Left cardiac atrium (tissue), 4 donors: ENCODE measurements at places on chromosomes 2 and 18. TPM values are rescaled to one million over a fixed set of nuclear protein-coding genes. Genes with fewer than 3 reads are reported as not detected.

DNA sequence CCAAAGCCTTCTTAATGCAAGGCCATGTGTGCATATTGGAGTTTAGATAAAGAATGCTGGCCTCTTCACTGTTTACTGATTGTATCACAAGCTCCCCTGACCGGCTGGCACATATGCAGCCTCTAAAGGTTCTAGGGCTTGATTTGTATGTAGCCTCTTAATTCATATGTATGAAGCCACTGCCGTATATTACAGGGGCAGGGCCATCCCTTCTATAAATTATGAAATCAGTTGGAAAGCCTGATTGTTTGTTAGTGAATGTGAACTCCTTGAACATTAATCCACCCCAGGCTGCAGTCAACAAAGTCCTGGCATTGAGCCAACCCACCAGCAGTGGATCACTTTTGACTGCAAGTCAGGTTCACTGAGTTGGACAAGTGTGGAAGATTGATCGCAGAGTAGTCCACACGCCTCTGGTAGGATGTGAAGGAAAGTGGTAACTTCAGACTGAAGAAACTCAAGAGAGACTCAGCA lies 61.6 kb upstream of the PARD3B start:
- peak; percentile 21 for DNase-seq

GRCh38 chr2:145116834-145117725 lies 597.2 kb upstream of the ZEB2 start:
- no peak for DNase-seq

- DNase-seq = no peak
Observed at GRCh38 chr2:205717175-205717846, 35.0 kb downstream of the NRP2 start.

GRCh38 chr18:3261373-3262233 lies at the start of gene MYL12B:
Gene MYL12B, plus strand, starts transcription at chr18:3262133. Its CDS starts 10,766 bp downstream, at chr18:3272899.
- peak; percentile 88 for DNase-seq

DNA sequence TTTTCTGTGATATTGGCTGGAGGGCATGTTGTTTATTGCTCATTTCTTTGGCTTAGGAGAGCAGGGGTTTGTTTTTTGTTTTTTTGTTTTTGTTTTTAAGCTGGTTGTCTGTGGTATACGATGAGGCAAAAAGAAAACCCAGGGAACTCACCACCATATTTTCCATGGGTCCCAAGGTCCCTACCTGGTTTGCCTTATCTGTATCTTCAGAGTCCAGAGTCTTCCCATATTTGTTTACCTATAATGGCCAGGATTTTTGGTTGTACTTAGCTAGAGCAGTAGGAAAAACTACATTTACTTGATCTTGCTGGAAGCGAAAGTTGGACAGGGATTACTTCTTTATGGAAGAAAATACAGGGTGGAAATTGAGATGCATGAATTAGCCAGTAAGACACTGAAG lies 9.5 kb downstream of the LCLAT1 start:
- DNase-seq = no peak

DNA sequence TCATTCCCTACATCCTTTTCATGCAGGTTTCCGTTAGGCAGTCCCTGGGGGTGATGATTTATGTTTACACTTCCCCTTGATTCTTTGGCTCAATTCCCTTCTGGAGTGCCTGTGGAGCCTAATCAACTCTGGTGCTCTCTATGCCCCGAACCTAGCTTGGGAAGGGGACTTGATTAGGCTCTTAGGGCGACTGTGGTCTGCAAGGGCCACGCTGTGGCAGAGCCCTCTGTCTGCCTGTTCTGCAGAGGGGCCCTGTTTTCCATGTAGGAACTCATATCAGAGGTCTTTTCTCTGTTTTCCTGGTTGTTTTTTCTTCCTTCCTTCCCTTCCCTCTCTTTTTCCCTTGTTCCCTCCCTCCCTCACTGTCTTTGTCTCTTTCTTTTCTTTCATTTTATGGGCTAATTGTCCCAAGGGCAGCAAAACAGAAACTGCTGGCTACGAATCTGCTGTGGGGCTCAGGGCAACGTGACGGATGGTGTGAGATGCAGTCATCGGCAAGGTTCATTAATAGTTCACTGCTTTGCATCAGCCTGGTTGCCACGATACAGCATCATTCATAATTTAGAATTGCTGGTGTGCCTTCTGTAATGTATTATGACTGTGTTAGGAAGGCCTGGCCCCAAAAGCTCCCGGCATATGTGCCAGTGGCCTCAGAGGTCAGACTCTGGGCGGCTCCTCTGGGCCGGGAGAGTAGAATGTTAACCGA lies 134.5 kb downstream of the NAPG start:
- peak; percentile 40 for DNase-seq

DNA sequence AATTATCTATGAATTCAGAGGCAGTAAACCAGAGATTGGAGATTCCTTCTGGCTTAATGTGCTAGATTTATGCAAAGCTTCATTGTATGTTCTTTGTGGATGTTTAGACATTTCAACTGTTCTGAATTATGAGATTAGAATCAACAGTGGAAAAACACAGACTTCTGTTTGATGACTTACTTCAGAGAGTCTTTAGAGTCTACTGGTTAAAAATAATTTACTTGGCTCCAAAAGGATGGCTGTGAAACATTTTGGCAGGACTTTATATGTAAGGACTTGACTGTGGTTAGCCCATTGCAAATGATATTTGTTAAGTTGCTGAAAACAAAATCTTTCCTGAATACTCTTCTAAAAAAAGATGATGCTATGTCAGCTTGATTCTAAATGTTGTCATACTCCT lies 25.5 kb upstream of the LRRC30 start:
- DNase-seq = no peak

DNA sequence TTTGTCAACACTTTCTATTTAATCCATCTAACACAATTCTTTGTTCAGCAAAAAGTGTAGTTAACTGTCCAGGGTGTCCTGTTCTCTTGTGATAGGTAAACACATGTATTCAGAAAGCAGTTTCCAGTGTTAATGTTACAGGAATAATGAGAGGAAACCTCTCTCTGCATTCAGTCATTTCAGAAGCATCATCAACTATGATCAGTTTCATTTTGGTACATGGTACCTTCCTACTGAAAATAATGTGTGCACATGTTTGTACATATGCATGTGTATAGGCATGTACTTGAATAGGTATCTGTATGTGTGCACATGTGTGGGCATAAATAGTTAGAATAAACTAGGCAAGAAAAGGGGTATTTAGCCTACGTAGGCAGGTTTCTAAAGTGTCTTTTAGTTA lies 16.6 kb downstream of the EFEMP1 start:
- no peak for DNase-seq

DNA sequence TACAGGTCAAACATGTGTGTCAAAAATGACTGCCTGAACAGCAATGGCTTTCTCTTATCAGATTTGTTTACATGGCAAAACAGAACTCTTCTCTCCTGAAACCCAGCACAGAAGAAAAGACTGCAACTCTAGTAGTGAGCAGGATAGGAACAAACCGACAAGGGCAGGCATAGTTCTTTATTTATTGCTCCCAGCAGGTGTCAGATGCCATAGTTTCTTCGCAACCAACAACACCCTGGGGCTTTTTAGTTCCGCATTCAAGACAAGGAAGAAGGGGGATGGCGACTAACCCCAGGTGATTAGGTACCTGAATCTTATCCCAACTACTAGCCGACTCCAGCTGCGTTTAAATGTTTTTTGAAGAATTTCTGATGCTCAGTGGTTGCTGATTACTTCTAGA lies 367.5 kb upstream of the FIGN start:
- DNase-seq = no peak

The PLCL1 gene
- total RNA-seq = 17.7 TPM

DNA sequence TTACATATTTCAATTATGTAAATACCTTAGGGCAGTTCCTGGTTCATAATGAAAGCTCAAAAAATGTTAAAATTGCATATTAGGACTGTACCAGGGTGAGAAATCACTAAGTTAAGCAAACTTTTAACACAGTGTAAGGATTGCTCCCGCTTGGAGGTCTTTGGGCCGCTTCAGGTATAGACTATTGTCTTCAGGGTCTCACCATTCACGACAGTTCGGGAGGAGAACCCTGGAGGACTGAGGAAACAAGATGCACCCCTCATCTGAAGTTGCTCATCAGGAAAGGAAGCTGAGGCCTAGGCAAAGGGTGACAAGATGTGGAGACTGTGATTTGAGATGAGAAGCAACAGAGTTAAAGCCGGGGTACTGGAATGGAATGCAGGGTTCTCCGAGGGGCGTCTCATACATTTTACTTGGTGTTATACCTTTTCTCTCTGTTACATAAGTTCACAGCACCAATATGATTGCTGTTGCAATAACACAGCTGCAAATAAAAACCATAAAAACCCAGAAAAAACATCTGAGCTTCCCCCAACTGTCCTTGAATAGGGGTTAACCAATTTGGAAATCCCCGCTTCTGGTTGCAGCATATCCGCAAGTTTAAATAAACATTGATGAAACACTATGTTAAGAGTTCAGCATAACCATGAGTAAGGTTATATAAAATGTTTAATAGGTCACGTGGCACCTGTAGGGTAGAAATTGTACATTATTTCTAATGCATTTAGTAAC lies 40.1 kb downstream of the FBXO48 start:
- no peak for DNase-seq

The FER1L5 gene
- total RNA-seq = not detected

The TTR gene
- total RNA-seq = 0.34 TPM

The BMP10 gene
- total RNA-seq = 0.27 TPM

DNA sequence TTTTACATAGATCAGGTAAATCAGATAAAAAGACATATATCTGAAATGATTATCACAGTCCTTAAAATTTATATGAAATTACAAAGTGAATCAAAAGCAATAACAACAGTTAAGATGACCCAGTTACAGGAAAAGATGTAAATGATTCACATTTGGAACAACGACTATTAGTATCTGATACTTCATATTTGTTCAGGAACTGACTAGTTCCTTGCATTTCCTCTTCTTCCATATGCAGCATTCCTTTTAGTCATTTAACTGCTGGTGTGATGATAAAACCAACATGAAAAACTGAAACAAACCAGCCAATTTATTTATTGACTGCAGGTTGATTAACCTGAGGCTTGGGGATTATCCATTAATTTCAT lies 75.2 kb downstream of the RBMS1 start:
- no peak for DNase-seq

DNA sequence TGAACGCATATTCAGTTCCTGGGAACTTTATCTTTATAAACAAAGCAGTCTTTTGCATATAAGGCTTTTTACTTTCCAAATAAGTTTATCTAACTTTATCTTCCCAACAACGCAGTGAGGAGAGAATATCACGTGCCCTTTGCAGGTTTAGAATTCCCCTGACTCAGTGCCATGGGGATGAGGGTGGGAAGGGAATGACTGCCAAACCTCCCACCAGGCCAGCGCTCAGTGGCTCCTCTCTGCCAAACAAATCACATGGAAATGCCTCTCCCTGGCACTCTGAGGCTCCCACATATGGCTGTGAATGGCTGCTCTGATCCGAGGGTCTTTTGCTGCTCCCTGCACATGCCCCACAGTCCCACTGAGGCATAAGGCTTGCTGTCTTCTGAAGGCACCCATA lies 158.3 kb downstream of the DNAH6 start:
- no peak for DNase-seq

DNA sequence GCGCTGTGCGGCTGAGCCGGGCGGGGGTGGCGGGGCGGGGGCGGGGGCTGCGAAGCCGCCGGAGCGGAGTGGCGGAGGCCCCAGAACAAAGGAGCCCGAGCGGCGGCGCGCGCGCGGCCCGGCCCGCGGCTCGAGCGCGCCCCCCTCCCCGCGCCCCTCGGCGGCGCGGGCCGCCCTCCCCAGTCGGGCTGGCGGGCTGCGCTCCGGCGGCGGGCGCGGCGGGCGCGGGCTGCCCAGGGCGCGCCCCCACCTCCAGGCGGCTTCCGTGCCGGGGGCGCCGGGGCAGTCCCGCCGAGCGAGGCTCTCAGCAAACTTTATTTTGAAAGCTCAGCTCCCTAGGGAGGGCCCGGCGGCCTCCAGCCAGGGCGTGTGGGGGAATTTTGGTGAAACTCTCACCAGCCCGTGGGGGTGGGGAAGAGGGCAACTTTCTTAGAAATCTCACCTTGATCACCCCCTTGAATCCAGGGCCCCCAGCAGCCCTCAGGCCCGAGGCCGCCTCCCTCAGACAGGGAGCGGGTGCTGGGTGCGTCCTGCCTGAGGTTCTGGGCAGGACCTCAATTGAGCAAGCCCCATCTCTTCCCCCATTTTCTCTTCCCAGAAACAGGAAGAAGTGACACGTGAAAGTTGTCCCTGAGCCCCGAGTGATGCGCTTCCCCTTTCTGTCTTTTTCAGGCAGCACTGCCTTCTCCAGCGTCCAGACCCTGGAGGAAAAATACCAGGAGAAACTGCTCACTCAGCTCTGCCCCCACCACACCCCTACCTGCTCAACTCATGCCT lies 786 bp downstream of the TET3 start:
- peak; percentile 59 for DNase-seq

- no peak for DNase-seq
Observed at GRCh38 chr2:7971841-7972240, 710.0 kb upstream of the ID2 start.

- no peak for DNase-seq
Observed at GRCh38 chr18:32545631-32546030, 74.9 kb upstream of the GAREM1 start.

DNA sequence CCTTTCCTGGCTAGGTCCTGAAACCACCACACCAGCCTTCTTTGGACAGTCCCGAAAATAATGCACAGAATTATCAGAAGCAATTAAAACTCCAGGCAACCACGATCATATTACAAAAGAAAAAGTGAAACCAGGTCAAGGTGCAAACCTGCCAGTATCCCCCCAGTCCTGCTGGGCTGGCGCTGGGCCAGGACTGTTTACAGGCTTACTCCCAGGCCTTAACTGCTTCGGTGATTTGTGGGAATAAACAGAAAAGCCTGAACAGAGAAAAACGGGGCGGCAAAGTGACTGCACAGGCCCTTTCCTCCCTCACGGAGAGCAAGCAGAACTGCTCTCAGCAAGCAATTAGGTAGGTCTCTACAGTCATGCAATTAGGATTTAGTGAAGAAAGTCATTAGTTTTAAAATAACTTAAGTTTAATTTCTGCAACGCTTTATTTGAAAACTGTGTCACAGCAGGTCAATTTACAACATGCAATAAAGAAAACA lies 1.3 kb downstream of the HDAC4 start:
- no peak for DNase-seq

The GPR35 gene
- total RNA-seq = 1.3 TPM

DNA sequence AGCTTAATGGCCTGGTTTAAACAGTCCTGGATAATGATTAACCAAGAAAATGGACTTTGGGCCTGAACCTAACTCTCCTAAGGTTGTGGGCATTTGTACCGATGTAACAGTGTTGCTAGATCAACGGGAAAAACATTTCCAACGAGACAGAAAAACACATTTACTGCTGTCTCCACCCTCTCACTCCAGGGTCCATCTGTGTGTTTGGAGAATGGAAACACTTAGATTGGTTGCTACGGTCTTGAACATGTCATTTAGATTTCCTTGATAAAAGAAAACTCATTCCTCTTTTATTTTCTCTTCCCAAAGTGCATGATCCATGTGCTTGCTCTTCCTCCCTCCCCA lies 88.0 kb downstream of the SOCS6 start:
- no peak for DNase-seq

The IL36RN gene
- not detected for total RNA-seq

The BOK gene
- 20.4 TPM for total RNA-seq

- no peak for DNase-seq
Observed at GRCh38 chr18:64031411-64031810, 61.5 kb downstream of the SERPINB8 start.

- no peak for DNase-seq
Observed at GRCh38 chr2:189066037-189066436, 91.9 kb downstream of the COL3A1 start.
